Kidney (tissue), 22 donors: ENCODE measurements at places on chromosomes 7 and 10. TPM values are rescaled to one million over a fixed set of nuclear protein-coding genes. Genes with fewer than 3 reads are reported as not detected.

The NEUROD6 gene
- not detected for total RNA-seq

The LEP gene
- total RNA-seq: not detected

The CCDC146 gene
- total RNA-seq: 15.4 TPM

The SPDYE9 gene
- total RNA-seq: not detected

The SPDYE6 gene
- not detected for total RNA-seq

- DNase-seq: no peak
Observed at GRCh38 chr10:12388671-12389070, 39.3 kb downstream of the CAMK1D start.

GRCh38 chr10:132203256-132204077, 16.7 kb downstream of the DPYSL4 start:
- no peak for DNase-seq

DNA sequence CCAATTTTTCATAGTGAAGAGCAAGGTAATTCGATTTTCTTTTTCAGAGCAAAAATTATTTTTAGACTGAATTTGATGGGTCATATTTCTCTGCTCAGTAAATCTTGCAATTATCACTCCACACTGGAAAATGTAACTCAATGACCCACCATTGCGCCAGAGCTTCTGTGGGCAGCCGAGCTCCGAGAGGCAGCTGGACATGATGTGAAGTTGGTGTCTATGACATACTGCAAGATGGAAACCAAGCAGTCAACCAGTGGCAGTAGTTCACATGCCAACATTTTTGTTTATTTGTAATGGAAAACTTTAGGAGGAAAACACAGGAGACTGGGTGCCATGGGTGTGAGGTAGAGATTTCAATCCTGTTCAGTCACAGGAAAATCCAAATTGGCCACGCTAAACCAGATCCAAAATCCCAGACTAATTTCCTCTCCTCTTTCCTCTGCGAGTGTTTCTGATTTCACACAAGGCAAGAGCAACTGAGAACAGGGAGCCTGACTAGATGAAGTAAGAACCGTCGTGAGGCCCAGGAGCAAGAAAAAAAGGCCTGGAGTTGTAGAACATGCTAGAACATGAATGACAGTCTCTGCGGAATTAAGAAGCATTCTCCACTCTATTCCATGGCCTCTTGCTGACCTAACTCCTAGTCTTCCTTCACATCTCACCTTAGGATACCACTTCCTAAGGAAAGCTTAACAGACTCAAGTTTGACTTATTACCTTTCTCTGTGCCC, 39.3 kb downstream of the CALD1 start:
- no peak for DNase-seq

- no peak for DNase-seq
Observed at GRCh38 chr7:47216439-47216838, 365.5 kb downstream of the TNS3 start.

DNA sequence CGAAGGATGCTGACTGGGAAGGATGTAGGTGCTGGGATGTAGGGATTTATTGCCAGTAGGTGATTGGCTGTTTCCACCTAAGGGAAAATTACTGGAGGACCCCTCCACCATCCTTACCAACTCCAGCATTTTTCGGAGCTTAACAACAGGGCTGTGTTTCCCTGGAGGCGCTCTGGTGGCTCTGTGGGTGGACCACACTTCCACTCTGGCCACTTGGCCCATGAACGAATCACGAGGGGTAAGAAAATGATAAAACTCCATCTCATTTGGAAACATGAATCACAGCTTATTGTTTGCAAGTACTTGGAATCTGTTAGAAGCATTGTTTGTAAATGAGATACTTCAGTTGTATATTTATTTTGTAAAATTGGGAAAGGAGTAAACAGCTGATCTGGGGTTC, 3.0 kb downstream of the DOCK1 start:
- DNase-seq: no peak

GRCh38 chr10:79133416-79133815, 64.7 kb downstream of the ZMIZ1 start:
- no peak for DNase-seq

- DNase-seq: no peak
Observed at GRCh38 chr10:87613751-87614150, 45.9 kb upstream of the PAPSS2 start.

DNA sequence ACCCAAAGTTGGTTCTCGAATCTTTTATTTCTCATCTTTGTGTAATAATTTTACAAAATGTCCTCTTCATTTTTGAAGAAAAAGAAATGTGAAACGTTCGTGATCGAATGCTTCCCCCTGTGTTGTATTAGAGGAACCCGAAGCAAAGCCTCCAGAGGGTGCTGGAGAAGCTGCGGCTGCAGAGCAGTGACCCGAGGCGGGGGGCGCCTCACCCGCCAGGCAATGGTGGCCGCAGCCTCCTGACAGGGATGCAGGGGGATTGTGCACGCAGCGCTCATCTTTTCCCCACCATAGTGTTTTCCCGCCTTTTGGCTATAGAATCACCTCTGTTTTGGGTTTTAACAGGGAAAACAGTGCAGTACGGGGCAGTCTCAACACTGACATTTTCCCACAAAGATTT, 307.5 kb upstream of the ANKRD30A start:
- no peak for DNase-seq

DNA sequence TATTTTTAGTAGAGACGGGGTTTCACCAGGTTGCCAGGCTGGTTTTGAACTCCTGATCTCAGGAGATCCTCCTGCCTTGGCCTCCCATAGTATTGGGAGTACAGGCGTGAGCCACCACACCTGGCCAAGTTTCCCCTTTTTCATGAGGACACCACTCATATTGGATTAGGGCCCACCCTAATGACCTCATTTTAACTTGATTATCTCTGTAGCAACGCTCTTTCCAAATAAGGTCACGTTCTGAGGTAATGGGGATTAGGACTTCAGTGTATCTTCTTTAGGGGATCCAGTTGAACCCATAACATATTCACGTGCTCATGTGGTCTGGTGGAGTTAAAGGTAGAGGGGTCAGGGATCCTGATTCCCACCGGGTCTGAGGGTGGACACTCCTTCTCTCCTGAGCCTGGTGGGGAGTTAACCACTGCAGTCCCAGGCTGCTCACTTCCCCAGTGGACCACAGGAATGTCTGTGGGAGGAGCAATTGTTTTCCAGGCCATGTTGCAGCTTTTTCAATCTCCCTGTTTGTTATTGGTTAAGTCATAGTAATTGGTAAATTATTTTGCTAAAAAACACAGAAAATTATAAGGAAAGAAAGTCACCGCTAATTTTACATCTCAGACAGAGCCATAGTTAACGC, 130.5 kb downstream of the GRK5 start:
- no peak for DNase-seq

DNA sequence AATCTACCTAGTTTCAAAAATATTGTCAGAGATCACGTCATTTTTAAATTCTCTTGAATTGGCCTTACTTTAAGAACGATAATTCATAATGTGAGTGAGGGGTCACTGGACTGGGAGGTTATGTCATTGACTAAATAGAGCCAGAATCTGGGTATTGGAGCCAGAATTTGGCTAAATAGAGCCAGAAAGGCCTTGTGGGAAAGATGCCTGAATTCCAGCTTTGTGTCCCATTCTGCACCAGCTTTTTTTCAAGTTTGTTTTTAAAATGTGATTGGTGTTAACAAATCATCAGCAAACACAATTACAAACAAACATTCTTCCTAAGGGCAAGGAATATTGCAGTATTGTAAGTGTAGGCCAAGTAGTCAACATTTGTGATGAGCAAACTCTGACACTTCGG, 233.2 kb upstream of the PRKCQ start:
- DNase-seq: no peak

- DNase-seq: no peak
Observed at GRCh38 chr10:5515948-5516761, 8.6 kb upstream of the CALML3 start.

- DNase-seq: no peak
Observed at GRCh38 chr10:22723343-22723779, 9.0 kb upstream of the PIP4K2A start.
